ENCODE measurements at places on chromosomes 6 and 20.

DNA sequence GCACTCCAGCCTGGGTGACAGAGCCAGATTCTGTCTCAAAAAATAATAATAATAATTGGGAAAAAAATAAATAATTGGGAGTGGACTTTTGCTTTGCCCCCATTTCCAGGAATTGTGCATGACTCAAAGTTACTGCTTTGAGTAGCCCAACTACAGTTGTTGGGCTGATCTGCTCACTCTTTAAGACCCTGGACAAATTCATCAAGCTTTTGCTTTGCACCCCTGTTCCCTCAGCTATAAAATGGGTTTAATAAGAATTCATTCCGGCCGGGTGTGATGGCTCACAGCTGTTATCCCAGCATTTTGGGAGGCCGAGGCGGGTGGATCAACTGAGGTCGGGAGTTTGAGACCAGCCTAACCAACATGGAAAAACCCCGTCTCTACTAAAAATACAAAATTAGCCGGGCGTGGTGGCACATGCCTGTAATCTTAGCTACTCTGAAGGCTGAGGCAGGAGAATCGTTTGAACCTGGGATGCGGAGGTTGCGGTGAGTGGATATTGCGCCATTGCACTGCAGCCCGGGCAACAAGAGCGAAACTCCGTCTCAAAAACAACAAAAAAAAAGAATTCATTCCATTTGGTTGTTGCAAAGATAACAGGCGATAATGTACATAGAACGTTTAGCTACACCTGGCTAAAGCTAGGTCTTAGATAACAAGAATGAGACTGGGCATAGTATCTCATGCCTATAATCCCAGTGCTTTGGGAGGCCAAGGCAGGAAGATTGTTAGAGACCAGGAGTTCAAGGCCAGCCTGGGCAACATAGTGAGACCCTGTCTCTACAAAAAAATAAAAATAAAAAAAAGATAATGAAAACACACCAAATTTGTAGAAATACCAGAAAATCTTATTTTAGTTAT, 87.9 kb upstream of the ZNF217 start:
- DNase-seq = no peak

- DNase-seq = no peak
Observed at GRCh38 chr20:17810062-17810631, 110.4 kb downstream of the BANF2 start.

DNA sequence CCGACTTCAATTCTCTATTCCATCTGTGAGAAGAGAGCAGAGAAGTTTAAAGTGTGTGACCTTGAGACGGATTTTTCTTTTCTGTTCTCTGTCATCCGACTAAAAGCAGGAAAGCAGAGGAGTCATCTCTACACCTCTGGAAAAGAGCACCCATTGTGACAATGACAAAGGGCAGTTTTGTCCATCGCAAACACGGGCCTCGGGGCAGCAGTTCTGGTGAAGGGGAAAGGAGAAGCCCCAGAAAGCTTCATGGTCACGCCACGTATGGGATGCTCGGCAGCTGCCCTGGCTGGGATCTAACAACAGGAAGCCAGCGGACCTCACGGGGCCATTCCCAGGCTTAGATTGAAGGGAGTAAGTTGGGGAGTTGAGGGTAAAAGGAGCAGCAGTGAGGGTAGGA, 52.0 kb upstream of the HBS1L start:
- DNase-seq = no peak

DNA sequence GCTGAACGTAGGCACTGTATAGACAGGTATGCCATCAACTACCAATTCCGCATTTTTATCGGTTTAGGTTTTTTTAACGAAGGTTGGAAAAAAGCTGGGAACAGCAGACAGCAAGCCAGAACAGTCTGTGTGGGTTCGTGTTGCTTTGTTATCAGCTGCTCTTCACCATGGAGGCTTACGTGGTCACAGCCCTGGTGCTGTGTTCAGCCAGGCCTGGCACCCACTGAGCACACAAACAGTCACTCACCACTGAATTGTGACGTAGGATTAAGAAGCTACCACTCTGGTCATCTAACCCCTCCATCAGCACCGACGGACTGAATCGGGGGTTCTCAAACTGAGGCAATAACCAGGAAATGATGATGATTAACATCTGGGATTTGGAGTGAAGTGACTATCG, 13.2 kb downstream of the FAM210B start:
- DNase-seq = no peak

GRCh38 chr6:170289951-170290295, 955 bp downstream of the DLL1 start:
- no peak for DNase-seq

DNA sequence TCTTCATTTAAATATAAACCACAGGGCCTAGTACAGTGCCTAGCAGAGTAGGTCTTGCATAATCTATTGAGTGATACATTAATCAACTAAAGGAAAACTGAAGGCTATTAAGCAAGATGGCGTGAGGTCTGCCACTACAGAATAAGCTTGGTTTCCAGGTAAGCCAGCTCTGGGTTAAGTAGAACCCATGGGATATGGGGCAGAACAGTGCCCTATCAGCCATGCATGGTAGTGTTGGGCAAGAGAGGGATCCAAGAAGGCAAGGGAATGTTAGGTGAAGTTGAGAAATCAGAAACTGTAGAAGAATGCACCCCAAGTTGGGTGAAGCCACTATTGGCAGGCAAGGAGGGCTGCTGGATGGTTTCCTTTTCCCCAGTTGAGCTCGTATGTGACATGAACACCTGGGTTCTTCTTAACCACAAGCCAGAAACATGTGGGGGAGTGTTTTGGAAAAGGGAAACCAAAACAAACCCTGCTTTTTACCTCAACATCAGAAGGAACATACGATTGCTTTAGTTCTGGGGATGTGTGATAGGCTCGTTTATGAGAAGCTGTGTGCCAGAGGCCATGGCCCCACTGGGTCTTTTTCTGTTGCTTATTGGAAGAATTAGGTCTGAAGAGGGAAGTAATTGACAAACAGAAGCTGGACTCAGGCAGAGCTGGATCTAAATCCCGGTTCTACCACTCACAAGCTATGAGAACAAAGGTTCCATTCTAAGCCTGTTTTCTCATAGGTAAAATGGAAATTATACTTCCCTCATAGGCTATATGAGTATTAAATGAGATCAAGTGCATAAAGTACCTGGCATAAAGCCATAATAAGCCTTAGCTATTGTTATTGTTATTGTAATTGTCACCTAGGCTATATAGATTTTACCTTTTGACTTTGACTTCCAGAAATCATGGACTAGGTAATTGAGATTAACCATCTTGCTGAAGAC, 33.5 kb downstream of the NEDD9 start:
- DNase-seq = no peak

DNA sequence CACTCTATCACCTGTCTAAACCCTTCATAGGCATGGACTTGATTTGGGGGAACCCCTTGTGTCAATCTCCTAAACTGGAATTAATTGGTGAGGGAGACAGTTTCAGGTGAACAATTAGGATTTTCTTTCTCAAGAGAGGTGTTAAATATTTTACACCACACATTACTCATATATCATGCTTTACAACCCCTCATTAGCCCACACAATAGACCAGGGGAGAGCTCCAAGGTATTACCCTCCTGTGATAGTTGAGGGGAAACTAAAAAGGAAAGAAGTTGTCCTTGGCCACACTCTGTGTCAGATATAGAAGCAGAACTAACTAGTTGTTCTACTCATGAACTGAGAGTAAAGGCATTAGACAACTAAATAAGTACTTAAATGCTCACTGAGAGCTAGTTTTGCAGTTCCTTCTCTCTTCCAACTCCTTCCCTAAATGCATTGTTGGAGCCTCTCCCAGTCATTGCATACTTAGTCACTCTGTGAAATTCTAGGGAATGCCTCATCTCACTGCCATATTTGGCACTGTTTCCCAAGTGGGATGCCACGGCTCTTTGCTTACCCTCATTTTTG, 183.7 kb upstream of the CEP162 start:
- no peak for DNase-seq

GRCh38 chr6:154441995-154442310, 68.5 kb downstream of the CNKSR3 start:
- DNase-seq = no peak

DNA sequence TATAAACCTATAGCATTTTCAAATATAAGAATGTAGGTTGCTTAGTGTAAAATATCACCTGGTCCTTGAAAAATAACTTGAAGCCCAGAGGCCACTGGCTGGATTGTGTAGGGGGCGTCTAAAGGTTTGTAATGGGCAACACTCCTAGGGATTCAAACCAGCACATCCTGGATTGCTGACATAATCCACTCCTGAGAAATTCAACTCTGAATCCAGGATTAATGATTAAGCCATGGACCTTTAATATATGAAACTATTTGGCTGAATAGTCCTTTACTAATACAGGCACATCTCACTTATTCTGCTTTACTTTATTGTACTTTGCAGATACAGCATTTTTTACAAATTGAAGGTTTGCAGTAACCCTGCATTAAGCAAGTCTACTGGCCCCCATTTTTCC, 160.8 kb downstream of the UBE3D start:
- DNase-seq = no peak

- DNase-seq = no peak
Observed at GRCh38 chr6:117564681-117565080, 37.6 kb downstream of the GOPC start.

GRCh38 chr6:79941489-79942151, 5.7 kb downstream of the ELOVL4 start:
- no peak for DNase-seq

GRCh38 chr6:55785273-55785672, 90.1 kb downstream of the BMP5 start:
- no peak for DNase-seq

DNA sequence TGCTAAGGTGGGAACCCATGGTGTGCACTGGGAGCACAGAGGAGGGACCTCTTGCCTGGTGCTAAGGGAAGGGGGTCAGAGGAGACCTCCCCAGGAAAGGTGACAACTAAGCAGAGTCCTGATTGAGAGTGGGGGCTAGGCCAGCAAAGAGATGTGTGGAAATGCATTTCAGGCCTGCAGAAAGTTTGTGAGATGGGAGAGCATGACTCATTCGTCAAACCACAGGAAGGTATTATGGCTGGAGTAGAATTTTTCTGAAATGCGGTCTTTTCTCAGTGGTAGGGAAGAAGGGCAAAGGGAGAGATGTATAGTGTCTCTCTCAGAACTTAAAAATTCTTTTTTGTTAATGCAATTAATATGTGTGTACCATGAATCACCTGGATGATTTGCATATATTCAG, 23.6 kb upstream of the EDN1 start:
- DNase-seq = no peak

- no peak for DNase-seq
Observed at GRCh38 chr6:120198033-120198432, 848.5 kb upstream of the MAN1A1 start.

DNA sequence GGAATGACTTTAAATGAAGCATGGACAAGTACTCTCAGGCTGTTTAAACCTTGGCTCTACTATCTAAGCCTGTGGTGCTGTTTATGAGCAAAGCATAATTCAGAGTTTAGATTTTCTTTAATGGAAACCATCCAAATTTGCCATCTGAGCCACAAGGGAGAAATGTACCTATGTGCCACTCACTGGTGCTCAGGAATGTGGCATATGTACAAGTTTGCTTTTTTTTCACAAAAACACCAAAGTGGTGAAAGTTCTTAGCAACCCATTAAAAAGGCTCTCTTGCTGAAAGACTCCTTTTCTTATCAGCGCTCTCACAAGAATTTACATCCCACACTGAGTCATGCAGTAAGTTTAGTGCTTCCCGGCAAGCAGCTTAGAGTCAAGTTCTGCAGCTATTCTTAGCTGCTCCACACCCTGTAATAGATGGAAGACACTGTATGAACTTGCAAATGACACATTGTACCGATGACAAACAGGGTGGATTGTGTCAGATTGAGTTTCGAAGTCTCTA, 57.3 kb upstream of the MLIP start:
- DNase-seq = no peak

DNA sequence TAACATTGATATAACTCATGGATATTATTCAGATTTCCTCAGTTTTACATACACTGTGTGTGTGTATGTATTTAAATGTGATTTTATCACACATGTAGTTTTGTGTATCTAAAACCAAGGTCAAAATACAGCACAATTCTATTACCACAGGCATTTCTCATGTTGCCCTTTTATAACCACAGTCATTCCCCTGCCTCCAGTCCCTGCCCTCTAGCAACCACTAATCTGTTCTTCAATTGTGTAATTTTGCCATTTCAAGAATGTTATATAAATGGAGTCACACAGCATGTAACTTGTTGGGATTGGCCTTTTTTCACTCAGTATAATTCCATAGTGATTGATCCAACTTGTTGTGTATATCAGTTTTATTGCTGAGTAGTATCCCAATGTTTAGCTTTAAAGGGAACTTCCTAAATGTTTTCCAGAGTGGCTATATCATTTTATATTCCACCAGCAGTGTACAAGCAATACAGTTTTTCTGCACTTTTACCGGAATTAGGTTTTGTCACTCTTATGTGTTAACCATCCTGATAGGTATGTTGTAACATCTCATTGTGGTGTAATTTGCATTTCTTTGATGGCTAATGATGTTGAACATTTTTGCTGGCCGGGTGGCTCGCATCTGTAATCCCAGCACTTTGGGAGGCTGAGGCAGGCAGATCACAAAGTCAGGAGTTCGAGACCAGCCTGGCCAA, 338.2 kb downstream of the SOX4 start:
- DNase-seq = no peak

DNA sequence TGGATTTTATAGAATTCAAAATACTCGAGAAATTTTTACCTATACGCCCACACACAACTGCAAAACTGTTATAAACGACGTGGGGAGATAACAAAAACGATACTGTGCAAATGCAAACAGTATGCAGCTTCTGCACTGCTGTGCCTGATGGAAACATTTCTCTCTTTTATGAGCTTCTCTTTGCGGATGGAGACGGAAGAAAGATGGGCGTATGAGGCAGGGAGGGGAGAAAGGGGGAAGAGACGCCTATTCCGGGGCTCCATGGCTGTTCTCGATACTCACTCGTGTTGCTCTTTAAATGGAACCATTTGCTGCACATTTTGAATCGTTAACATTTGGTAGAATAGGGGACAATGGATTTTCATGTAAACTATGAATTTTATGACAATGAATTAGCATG, 69.1 kb upstream of the EXOC2 start:
- DNase-seq = no peak

- no peak for DNase-seq
Observed at GRCh38 chr6:105836889-105837288, 249.2 kb upstream of the PRDM1 start.

DNA sequence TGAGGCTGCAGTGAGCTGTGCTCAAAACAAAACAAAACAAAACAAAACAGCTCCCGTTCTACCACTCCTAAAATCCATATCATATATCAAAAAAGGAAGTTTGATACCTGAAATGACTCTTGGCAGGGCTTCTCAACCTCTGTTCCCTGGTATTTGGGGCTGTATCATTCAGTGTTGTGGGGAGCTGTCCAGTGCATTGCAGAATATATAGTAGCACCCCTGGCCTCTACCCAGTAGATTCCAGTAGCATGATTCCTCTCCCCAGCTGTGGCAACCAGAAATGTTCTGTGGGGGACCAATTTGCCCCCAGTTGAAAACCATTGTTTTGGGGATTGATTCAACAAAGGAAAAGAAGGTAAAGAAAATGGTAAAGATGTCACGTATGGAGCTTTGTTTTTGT, 238.9 kb downstream of the PRL start:
- DNase-seq = no peak

- DNase-seq = no peak
Observed at GRCh38 chr20:44445742-44446710, 29.6 kb upstream of the TTPAL start.

- DNase-seq = no peak
Observed at GRCh38 chr6:152189736-152190135, 382.3 kb downstream of the ESR1 start.
